ENCODE measurements at places on chromosomes 13 and 19. TPM values are rescaled to one million over a fixed set of nuclear protein-coding genes. Genes with fewer than 3 reads are reported as not detected.

OVOL3 gene
- not detected for total RNA-seq

ZGLP1 gene
- total RNA-seq: 5.7 TPM

EXOC3L2 gene
- 4.9 TPM for total RNA-seq

ANKLE1 gene
- 1.7 TPM for total RNA-seq

FOXO1 gene
- total RNA-seq: 57.5 TPM
